ENCODE measurements at places on chromosomes 16 and 17.

DNA sequence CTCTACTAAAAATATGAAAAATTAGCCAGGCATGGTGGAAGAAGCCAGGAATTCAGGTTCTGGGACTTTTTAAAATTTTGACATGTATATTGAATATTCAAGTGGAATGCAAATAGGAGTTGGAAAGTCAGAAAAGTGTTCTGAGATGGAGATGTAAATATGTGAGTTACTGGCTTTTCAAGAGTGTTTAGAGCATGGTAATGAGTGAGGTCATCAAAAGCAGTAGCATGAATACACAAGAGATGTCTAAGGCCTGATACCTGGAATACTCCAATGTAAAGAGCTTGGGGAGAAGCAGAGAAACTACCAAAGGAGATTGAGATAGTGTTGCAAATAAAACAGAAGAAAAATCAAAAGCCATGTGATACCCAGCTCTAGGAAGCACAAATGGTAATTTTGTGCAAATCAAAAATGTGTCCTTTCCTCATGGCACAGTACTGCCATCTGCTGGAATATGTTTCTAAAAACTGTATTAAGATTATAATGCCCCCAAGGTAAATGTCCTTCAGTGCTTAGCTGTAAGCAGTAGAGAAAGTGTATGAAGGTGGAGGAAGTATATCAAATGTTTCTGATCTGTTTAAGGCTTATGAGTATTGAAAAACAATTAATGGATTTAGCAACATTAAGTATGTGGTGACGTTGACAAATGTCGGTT, 908.4 kb downstream of the KCNJ18 start:
- peak; percentile 25 for DNase-seq

DNA sequence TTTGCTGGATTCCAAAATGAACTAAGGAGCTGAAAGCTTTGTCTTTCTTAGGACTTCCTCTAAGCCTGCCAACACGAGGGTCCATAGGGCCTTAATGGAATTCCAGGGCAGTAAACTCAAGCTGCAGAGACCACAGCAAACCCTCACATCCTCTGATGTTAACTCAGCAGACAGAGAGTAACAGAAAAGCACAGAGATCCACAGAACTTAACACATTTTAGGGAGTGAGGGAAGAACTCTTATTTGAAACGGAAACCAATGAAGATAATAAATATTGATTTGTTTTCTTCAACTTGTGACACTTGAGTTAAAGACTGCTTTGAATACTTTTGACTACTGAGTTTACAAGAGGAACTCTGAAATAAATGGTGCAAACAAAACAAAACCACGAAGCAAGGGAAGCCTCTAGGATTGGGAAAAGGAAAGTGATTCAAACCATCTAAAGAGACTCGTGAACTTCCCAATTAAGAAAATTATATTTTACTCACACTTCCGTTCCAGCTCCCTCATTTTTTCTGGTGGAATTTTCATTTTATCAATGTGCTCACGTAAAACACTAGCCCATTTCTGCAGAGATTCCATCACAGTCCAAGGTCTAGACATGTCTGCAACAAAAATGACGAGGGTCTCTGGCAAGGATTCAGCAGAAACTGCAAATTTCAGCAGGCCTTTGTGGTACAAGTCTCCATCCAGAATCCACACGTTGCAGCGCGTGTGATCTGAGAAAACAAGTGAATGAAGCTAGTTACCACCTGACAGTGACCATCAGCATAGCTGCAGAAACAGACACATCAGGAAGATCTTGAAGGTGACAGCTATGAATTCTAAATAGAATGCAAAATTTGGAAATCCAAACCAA, 9.2 kb downstream of the DYNC1LI2 start:
- DNase-seq = no peak

GRCh38 chr17:50129728-50130558, at the start of gene SAMD14:
Gene SAMD14, minus strand, starts transcription at chr17:50130160. Its CDS starts 5,201 bp downstream, at chr17:50124959.
- DNase-seq = no peak

DNA sequence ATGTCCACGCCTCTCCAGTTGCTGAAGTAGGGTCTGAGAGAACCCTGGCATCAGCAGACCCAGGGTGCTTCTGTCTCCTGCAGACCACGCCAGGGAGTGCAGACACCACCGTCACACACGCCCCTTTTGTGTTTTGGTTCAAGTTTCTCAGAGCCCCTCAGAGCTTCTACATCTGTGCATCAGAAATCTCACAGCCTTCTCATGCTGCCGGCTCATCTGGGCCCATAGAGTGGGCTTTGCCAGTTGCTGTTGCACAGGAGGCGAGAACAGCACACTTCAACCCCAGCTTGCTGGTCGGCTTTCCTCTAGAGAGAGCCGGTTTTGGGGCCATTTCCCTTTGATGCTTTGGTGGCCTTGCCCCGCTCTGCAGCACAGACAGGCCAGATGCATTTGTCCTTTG, 60.9 kb downstream of the PDPK1 start:
- DNase-seq = no peak

DNA sequence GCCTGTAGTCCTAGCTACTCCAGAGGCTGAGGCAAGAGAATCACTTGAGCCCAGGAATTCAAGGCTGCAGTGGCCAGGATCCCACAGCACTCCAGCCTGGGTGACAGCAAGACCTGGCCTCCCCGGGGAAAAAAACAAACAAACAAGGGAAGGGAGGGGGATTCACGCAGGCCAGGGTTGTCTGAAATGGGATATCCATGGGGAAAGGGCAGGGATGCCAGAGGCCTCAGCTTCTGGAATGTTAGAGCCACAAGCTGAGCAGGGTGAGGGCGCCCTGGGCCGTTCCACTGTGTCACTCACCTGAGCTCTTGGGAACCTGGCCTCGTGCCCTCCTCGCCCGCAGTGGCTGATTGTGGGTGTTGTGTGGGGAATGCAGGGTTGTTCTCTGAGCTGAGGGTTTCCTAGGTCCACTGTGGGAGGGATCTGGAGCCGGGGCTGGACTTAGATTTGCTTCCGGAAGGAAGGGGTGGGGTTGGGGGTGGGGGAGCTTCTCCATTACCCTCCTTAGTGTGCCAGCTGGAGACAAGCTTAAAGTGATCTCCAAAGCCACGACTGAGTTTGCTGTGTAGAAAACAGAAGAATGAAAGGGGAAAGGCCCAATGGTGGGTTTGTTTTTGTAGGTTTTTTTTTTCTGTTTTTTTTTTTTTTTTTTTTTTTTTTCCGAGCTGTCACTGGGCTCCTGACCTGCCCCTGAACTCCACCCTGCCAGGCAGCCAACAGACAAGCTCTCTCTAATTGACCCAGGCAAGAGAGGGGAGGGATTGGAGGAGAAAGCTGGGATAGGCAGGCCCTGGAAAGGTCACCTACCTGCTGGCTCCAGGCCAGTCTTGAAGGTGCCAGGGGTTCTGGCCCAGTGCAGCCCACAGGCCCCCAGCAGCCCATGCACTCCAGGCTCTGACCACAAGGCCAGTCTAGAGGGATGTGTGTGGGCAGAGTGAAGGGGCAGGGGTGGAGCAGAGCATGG, at the start of gene SULT1A1:
Gene SULT1A1, minus strand, starts transcription at position 414 of the 964 bp plus-strand sequence. CDS start 1,189 bp downstream, outside the sequence.
- DNase-seq = no peak

DNA sequence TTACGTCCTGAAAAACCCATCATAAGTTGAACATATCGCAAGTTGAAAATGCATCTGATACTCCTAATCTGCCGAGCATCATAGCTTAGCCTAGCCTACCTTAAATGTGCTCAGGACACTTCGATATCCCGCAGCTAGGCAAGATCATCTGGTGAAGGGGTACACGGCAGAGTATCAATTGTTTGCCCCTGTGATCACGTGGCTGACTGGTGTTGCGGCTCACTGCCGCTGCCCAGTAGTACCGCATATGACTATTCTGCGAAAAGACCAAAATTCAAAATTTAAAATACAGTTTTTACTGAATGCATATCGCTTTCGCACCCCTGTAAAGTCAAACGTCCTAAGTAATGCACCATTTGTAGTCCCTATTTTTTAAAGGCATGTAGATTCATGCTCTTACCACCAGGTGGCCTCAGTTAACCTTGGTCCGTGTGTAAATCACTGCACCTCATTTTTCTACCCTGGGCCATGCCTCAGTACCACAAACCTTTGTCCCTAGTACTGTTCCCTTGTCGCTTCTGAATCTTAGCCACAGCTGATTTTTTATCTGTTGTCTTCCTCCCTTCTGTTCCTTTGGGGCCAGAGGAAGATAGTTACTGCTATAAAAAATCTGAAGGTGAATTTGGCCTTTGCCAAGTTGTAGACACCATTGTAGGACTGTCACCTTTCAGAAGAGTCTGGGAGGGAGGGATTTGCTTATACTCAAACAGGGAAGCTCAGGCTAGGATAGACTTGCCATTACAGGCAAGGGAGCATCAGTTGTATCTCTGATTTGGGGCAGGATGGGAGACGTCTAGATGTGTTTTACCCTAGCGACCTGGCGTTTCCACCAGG, 34.4 kb downstream of the WWP2 start:
- DNase-seq = no peak

- DNase-seq = no peak
These were observed 8.0 kb downstream of the SERPINF2 start for GRCh38 chr17:1750628-1751027.

DNA sequence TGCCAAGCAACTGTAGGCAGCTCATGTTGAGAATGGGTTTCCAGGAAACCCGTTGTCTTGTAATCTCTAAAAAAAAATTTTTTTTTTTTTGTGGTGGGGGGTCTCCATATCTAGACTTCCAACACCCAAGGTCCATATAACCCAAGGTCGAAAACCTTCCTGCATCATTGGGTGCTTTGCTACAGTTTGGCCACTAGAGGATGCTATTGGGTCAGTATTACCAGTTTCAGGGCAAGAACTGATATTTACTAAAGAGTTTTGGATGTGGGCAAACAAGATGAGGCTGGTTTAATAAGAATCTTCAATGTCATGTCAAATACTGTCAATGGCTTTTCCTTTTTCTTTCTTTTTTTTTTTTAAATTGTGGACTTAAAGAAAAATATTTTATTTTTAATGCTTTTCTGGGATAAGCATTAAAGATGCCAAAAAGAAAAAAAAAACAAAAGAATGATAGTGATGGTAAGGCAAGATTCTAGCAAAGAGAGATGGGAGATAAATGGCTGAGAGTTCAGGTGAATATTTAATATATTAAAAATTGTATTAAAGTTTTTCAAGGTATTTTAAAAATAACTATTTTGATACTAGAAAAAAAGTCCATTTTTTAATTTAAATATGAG, 62.2 kb downstream of the DHRS7C start:
- DNase-seq = peak; percentile 32

GRCh38 chr17:2723505-2723996, 12.0 kb upstream of the CLUH start:
- DNase-seq = no peak

All from LNCaP clone FGC (cell line).